ENCODE measurements at places on chromosomes 4 and X.

DNA sequence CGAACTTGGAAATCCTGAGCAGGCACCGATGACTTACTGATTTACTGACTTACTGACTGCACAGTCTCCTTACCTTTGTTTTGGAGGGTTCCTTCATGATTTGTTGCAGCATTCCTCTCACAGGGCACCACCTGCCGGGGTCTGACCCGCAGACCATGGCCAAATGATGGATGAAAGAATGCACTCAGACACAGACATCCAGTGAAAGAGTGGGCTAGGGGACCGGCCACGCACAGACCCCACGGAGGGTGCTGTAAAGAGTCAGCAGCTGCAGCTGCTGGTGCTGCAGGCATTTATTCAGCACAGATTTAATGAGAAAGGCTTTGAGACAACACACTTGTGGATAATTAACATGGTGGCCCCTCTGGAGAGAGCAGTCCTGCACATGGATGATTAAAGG lies 3.4 kb downstream of the MAGEB5 start:
- DNase-seq, result no peak

GRCh38 chrX:50002067-50002714 lies 79.8 kb downstream of the CLCN5 start:
- DNase-seq, result no peak

DNA sequence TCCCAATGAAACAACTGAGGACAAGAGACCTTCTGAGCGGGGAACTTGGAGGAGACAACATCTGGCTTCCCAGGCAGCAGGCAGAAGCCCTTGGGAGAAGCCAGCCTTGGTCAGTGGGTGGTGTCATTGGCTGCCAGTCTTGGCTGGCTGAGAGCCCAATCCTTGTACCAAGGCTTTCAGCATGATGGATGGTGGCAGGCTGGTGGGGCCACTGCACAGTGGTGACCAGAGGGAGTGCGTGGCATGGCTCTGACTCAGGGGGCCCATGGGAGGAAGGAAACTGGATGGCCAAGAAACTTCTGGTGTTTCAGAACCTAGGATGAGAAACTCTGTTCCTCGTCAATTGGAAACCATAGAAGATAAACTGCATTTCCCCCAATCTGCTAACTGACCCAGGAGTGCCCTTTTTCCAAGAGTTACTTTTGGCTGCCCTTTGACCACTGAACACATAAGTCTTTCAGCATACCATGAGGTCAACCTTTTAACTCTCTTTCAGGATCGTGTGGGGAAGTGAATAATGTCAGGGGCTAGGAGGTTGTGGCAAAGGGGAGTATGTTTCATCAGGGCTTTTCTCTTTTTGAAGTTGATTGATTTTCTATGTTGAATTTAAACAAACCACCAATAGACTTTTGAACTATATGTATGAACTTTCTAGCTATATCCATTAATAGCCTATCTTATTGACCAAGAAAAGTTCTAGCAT lies 60.9 kb downstream of the SOWAHB start:
- DNase-seq, result no peak

GRCh38 chrX:143027275-143027674 lies 1.5 kb downstream of the SPANXN4 start:
- DNase-seq, result no peak

- DNase-seq, result no peak
Observed at GRCh38 chr4:70712604-70713452, 8.9 kb upstream of the RUFY3 start.

GRCh38 chr4:81030981-81031791 lies 678 bp downstream of the BMP3 start:
- DNase-seq, result peak; percentile 29

GRCh38 chr4:126051689-126052424 lies 737.1 kb downstream of the FAT4 start:
- DNase-seq, result no peak

- no peak for DNase-seq
Observed at GRCh38 chr4:173161311-173161710, 7.3 kb upstream of the GALNT7 start.

Measured in progenitor cell of endocrine pancreas (in vitro differentiated cells).